ENCODE measurements at places on chromosomes 6 and 20.

GRCh38 chr6:16562498-16562897, 198.8 kb downstream of the ATXN1 start:
- no peak for DNase-seq

DNA sequence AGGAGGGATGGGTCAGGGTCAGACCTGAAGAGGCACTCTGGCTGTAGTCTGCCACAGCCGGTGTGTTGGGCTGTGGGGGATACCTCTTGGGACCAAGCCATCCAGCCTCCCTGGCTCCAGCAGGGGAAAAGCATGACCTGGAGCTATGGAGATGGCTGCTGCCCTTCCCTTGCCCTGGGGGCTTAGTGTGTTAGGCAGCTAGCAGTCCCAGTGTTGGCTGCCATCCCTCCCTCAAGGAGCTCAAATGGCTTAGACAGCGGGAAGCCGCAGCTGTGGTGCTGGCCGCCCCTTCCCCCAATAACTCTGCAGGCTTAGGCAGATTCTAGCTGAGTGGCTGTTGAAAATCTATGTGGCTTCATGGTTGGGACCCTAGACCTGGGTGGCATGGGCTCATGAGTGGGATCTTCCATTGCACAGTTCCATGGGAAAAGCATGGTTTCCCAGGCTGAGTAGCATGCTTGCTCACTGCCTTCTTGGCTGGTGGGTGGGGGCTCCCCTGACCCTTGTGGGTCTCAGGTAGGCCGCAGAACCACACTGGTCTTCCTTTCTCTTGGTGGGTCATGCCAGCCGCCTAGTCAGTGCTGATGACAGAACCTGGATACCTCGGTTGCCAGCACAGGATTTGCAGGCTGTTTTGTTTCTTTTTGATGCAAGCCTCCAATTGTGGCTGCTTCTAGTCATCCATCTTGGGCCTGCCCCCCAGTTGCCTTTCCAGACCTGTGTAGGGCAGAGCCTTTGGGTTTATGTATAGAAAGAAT, 69.0 kb upstream of the AHI1 start:
- no peak for DNase-seq

- no peak for DNase-seq
These were observed 136.1 kb downstream of the PLCB4 start for GRCh38 chr20:9204979-9205378.

DNA sequence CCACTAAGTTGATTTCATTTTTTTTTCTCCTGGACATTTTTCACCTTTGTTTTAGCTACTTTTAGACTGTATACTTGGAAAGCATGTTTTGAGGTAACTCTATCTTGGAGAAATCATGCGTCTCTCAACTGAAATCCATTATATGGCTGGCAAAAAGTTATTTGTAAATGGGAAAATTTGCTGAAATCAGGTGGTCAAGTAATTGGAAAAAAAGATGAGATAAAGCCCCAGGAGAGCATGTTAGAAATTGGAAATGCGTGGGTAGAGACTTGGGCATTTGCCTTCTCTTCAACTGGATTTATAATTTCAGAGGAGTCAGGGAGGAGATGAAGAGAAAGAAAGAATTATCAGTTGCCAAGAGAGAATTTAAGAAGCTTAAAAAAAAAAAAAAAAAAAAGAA, 217.1 kb upstream of the MAP3K7 start:
- DNase-seq = no peak

DNA sequence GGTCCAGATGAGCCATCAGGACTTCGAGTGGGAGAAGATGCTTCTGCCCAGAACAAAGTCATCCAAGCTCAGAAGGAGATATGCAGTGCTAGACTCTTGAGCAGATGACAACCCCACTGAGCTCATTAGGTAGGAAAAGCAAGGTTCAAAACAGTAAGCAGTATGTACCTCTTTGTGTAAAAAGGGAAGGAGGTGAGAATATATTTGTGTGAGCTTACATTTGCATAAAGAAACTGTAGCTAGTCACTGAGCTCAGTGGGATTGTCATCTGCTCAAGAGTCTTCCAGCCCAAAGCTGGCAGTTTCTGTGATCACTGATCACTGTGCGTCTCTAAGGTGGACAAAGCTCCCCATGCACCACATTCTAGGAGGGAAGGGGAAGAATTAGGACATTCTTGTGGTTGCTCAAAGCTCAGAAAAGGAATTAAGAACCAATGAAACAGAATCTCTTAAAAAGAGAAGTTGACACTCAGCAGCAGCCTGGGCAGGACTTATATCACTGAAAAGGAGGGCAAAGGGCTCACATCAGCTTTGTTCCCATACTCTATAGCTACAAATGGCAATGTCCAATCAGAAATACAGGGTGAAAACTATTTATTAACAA, 90.0 kb upstream of the MAFB start:
- no peak for DNase-seq

- DNase-seq = no peak
These were observed 55.1 kb downstream of the FKBP5 start for GRCh38 chr6:35633579-35634089.

DNA sequence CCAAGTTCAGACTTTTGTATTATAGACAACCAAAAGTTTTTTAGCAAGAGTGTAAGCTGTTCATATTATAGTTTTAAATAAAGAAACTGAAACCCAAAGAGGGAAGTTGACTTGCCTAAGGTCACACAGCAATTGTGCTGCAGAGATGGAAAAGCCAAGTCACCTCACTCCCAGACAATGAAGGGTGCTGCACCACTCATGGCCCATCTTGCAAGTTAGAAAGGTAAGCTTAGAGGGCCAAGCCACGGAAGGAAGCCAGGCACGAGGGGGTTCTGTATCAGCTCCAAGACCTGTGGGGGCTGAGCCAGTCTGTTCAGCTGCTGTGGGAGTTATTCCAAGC, 860 bp downstream of the DEFB124 start:
- DNase-seq = no peak

- DNase-seq = no peak
These were observed 409.3 kb upstream of the SULF2 start for GRCh38 chr20:48194583-48194982.

DNA sequence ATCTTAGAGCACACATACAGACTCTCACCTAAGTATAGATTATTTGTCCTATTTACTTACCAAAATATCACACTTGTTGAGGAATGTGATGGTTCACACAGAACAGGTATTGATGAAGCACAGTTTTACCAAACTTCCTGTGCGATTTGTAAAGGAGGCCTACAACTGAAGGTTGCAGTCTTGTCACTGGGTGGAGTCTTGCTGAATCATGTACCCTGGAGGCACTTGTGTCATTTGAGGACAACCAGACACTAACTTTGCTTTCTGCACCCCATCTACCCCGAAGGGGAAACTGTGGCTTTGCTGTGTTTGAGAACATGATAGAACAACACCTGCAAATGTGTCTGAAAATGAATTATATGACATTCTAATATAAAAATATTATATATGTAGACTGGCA, 32.4 kb upstream of the HINT3 start:
- DNase-seq = peak; percentile 61

GRCh38 chr20:14526891-14527290, 189.5 kb upstream of the FLRT3 start:
- no peak for DNase-seq

DNA sequence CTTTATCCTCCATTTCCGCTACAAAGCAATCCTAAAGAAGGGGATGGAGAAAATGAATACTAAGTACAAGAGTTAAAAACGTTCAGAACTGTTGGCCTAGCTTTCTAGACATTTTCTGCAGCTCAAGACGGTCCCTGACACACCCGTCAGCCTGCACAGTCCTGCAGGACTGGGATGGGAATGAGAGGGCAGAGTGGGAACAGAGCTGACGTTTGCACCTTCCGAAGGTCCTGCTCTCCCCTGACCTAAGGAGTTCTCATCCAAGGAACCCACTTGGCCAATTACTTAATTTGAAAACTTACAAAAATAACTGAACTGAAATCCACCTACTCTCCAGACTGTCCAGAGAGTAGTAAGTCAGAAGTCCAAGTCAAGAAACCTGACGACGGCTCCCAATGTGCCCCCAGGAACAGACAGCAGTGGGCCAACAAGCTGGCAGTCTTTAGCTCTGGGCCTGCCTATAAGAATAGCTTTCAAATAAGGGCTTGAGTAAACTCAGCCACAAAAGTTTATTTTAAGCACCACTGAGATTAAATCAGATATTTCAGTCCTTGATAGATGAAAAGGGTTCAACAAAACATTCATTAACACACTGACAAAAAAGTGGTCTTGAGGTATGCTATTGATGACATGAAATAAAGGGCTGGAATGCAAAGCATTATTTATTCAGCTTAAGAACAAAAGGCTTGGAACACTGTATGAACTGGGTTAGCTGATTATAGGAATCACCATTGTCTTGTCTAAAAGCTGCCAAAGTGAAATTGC, 76.8 kb downstream of the CNKSR3 start:
- no peak for DNase-seq

DNA sequence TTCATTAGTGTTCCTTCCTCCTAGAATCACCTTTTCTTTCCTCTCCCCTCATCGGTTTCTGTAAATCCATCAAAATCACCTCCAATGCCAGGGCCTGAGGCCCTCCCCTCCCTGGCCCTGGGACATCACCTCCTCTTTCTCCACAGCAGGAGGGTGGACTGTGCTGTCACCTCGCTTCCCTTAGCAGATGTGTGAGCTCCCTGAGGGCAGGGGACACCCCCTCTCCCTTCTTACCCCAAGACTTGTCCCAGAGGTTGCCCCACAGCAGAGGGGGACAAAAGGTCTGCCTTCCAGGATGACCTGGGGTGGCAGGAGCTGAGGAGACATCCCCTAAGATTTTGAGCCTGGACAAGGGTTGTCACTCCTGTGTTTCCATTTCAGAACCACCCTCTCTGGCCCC, 5.9 kb downstream of the ULBP1 start:
- DNase-seq = no peak

GRCh38 chr6:44660561-44661220, 273.2 kb downstream of the CDC5L start:
- no peak for DNase-seq

DNA sequence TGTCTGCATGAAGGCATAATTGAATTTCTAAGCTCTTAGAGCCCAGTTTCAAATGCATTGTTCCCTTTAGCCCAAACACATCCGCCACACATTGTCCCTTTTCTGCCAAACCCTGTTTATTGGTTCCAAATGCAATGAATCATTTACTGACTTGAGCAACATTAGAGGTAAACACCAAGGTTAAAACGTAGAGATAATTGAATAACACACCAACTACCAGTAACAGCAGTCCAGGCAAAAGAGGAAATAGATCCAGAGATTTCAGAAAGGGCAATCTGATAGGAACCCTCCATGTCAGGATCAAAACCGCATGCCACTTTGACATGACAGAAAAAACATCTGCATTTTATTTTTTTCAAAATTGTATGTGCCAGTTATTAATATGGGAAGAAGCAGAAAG, 114.8 kb downstream of the PKHD1 start:
- DNase-seq = no peak

- DNase-seq = no peak
These were observed 648.3 kb upstream of the ADGRB3 start for GRCh38 chr6:67986694-67987232.

DNA sequence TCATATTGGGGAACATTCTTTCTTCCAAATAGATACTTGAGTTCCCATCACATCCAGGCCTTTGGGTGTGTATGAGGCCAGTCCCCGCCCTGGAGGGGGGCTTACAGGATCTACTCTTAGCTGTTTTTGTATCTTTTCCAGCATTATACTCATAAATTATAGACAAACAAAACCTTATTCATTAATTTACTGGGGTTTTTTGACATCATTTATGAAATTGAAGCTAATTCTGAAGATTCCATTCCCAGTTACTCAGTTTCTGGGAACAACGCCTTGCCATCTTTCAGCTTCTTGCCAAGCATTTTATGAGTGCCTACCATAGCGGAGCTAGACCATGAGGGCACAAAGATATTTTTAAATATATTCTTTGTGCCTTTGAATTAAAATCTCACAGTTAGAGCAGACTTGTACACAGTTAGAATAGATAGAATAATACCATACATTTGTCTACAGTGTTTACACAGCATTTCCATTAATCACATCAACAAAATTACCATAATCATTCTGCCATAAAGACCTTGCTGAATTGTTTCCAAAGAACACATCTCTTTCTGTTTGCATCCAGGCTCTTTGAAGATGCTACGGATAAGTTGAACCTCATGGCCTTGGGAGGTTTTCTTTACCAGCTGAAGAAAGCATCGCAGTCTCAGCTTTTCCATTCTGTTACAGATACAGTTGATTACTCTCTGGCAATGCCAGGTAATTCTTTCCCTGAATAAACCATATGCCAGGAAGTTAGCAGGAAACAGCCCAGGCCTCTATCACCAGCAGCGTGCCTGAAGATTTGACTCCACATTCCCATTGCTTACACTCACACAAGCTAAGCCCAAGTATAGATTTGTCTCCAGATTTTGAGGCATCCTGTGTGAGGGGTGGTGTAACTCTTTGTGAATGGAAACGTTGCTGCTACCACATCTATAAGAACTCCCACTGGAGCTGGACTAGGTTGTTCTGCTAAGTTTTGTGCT, 75.4 kb upstream of the PBOV1 start:
- no peak for DNase-seq

All from activated CD8-positive, alpha-beta memory T cell treated with anti-CD3 and anti-CD28 coated beads, Interleukin-2, amount 10 ng/mL, durations not matched to agents 7 days and 5 days (primary cell).